A549 treated with CpdA at 1 μM for 4 hours (cell line): ENCODE measurements at places on chromosomes 4 and X. TPM values are rescaled to one million over a fixed set of nuclear protein-coding genes. Genes with fewer than 3 reads are reported as not detected.

The ARHGAP24 gene
- total RNA-seq = 3.3 to 4.7 TPM (median 3.6 TPM) in 5 replicates

The F11 gene
- not detected in 5 replicates for total RNA-seq

The IKBKG gene
- total RNA-seq = 35.8 to 45.0 TPM (median 42.5 TPM) in 5 replicates

The SCFD2 gene
- 7.3 to 8.5 TPM (median 7.7 TPM) in 5 replicates for total RNA-seq

The XIAP gene
- total RNA-seq = 22.5 to 42.3 TPM (median 27.7 TPM) in 5 replicates

The FAM184B gene
- total RNA-seq = 0.02 to 0.06 TPM (median 0.03 TPM) in 4 of 5 replicates, not detected in the other

The QRFPR gene
- 0.05 TPM in 1 of 5 replicates, not detected in the others for total RNA-seq

The LRCH2 gene
- total RNA-seq = 0.04 to 0.05 TPM in 2 of 5 replicates, not detected in the others

The CDX4 gene
- not detected in 5 replicates for total RNA-seq

The RTL3 gene
- total RNA-seq = 0.02 TPM in 1 of 5 replicates, not detected in the others

The MAML3 gene
- total RNA-seq = 9.7 to 13.2 TPM (median 12.1 TPM) in 5 replicates

The HMX1 gene
- total RNA-seq = 0.13 to 0.21 TPM (median 0.13 TPM) in 4 of 5 replicates, not detected in the other

The TLR1 gene
- total RNA-seq = 0.64 to 1.4 TPM (median 0.83 TPM) in 5 replicates

The PDGFC gene
- 1.8 to 3.7 TPM (median 3.2 TPM) in 5 replicates for total RNA-seq

The SLC6A8 gene
- total RNA-seq = 10.2 to 13.2 TPM (median 11.1 TPM) in 5 replicates

The USP17L27 gene
- total RNA-seq = not detected in 5 replicates

The RPS6KA6 gene
- total RNA-seq = 4.3 to 7.4 TPM (median 5.9 TPM) in 5 replicates

The OTC gene
- not detected in 5 replicates for total RNA-seq

The ATP6AP1 gene
- 74.5 to 108 TPM (median 106 TPM) in 5 replicates for total RNA-seq

The GNPDA2 gene
- 8.3 to 13.8 TPM (median 9.0 TPM) in 5 replicates for total RNA-seq

The PRR32 gene
- total RNA-seq = not detected in 5 replicates

The ZNF157 gene
- 0.05 TPM in 1 of 5 replicates, not detected in the others for total RNA-seq

The MMGT1 gene
- total RNA-seq = 15.2 to 16.8 TPM (median 15.9 TPM) in 5 replicates

The OTUD4 gene
- 14.2 to 19.5 TPM (median 17.0 TPM) in 5 replicates for total RNA-seq

The CXorf65 gene
- not detected in 5 replicates for total RNA-seq

The NCAPG gene
- total RNA-seq = 26.5 to 30.1 TPM (median 27.9 TPM) in 5 replicates

The PABPC1L2B gene
- not detected in 5 replicates for total RNA-seq

The P2RY10 gene
- total RNA-seq = not detected in 5 replicates

The FAM156A gene
- total RNA-seq = 13.2 to 17.6 TPM (median 13.7 TPM) in 5 replicates

The MAGEC2 gene
- total RNA-seq = not detected in 5 replicates

The FBXO8 gene
- total RNA-seq = 9.7 to 11.7 TPM (median 9.9 TPM) in 5 replicates

The GLRA2 gene
- total RNA-seq = not detected in 5 replicates

The ATP8A1 gene
- 0.03 to 0.23 TPM (median 0.05 TPM) in 5 replicates for total RNA-seq

The NXF2 gene
- total RNA-seq = not detected in 5 replicates

The SUPT20HL1 gene
- not detected in 5 replicates for total RNA-seq

The GATA1 gene
- total RNA-seq = not detected in 5 replicates
